ENCODE measurements at places on chromosomes 6 and 20.
A peak's percentile ranks its signal among the peaks of the same experiment; 100 is the strongest.

DNA sequence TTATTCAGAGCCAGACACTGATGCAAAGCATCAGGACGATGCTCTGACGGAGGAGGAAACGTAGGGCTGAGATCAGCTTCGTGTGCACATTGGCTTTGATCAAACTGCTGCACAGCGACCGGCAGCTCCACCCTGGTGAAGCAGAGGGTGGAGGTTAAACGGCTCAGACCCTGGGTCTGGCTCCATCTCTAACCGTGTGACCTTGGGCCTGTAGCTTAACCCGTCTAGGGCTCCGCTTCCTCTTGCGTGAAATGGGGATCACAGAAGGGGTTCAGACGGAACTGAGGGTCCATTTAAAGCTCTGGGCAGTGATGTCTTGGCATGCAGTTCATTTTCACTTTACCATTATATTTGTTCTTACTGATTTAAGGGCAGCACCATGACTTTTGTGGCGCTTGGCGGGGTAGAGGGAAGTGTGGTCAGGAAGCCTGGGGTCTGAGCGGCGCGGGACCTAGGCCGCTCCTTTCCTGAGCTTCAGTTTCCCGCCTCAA lies 644 bp downstream of the RBL1 start:
- peak; percentile 40 for DNase-seq

DNA sequence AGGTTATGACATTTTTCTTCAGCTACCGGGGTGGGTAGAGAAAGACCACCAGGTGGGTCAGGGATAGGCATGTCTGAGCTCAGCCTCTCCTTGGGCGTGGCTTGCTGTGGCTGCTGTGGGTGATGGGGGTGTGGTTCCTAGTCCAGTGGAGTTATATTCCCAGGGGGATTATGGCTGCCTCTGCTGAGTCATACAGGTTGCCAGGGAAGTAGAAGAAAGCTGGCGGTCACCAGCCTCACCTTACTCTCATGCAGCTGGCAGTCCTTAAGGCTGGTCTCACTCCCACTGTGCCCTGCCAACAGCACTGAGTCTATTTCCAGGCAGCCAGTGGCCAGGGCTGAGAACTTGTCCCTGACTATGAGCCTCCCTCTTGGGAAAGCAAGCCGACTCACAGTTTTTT lies 130.0 kb downstream of the SCP2D1 start:
- no peak for DNase-seq

DNA sequence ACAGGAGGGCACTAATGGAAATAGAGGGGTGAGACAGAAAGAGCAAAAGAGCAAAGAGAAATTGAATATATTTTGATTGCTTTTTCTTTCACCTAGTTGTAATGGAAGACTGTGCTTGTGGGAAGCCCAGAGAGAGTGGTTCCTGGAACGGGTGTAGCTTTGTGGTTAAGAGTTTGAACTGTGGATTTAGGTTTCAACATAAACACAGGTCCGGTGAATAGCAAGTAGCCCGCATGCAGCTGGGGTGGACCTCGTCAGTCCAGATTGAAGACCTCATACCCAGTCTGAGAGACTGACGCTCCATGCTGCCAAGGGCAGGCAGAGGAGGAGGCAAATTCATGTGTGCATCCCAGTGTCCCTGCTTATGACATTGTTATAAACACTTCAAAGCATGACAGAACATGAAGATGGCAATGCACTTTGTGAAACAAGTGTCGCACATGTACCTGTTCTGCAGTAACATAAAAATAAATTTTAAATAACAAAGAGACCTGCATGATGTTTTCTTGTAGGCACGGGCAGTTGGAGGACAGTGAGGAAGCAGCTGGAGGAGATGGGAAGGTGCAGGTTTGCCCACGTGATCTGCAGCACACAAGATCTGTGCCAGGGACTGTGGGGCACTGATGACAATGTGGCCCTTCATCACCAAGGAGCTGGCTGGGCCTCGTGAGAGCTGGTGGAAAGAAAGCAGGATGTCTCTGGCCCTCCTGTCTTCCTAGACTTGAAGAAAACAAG lies 220.5 kb upstream of the SSTR4 start:
- no peak for DNase-seq

- peak; percentile 7 for DNase-seq
Observed at GRCh38 chr6:105452924-105453756, 50.3 kb upstream of the PREP start.

DNA sequence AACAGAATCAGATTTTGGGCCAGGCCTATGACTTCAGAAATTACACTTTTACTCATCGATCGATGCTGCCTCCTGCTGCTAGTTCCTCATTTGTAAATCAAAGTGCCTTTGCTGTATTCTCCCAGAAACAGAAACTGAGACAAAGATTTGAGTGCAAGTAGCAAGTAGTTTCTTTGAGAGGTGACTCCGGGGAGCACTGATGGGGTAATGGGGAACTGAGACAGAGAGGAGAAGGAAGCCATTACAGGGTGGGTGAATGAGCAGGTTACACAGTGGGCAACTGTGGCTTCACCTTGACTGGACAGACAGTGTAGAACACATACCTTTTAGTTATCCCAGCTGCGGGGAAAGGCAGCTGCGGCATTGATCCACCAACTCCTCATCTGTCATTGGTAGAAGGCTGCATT lies 9.7 kb upstream of the CD40 start:
- no peak for DNase-seq
